ENCODE measurements at places on chromosomes 7 and 10. TPM values are rescaled to one million over a fixed set of nuclear protein-coding genes. Genes with fewer than 3 reads are reported as not detected.

- H3K27ac ChIP-seq, result no peak overlapping the region
- H3K36me3 ChIP-seq, result no peaks in the 10 kb centered on the region
- H3K4me3 ChIP-seq, result no peak overlapping the region
- H3K27me3 ChIP-seq, result no peaks in the 10 kb centered on the region
- no peak for DNase-seq
Observed at GRCh38 chr7:132440151-132440550, 136.1 kb downstream of the PLXNA4 start.

GRCh38 chr10:131448171-131448570 is 136.7 kb upstream of the TCERG1L start:
- H3K4me1 ChIP-seq, result no peaks in the 10 kb centered on the region
- H3K4me3 ChIP-seq, result no peak overlapping the region
- no peak for DNase-seq
- H3K27me3 ChIP-seq, result peaks cover 2% of the 10 kb centered on the region
- H3K27ac ChIP-seq, result no peak overlapping the region

DNA sequence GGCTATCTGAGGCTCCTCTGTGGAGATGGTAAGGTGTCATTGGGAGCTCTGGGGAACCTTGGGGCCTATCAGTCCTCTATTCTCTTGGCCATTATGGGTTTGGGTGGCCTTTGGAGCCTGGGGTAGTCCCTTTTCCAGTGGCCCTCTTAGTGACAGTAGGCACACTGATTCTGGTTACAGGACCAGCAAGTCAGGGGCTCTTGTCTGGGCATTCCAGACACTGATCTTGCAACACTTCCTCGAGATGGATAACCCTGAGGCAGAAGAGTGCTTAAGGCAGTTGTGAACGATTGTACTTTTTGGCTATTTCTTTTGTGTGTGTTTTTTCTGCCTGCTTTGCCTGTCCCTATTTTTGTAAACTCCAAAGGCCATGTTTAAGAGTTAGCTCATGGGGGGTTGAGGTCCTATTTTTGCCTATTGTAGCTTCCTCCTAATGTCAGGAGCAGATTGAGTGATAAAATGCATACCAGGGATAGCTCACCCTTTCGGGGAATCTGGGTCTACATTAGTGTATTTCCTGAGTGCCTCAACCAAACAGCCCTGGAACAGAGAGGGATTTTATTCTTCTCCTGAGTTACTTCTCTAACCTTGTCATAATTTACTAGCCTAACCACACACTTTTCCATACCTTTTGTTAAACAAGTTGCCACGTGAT is 61.2 kb downstream of the PRKAR2B start:
- no peak overlapping the region for H3K4me3 ChIP-seq
- no peaks in the 10 kb centered on the region for H3K27me3 ChIP-seq
- no peaks in the 10 kb centered on the region for H3K36me3 ChIP-seq

DNA sequence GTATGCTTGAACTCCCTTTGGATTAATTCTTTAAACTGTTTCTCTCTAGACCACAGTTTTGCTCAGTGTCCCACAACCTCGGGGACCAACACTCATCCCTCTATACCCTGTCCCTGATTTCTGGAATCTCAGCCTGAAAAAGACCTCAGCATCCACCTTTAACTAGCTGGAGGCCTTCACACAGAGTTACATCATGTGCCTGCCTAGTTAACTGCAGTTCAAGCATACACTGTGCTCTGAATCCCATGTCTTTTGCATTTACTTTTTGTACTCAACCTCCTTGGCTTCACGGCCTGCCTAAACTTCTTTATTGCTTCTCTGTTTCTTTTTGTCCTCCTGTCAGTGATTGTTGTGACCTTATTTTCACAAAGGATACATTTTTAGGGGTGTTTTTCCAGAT is 66.7 kb downstream of the PRKG1 start:
- no peak overlapping the region for H3K27ac ChIP-seq
- DNase-seq, result no peak
- no peaks in the 10 kb centered on the region for H3K27me3 ChIP-seq
- no peak overlapping the region for H3K4me3 ChIP-seq

GRCh38 chr7:55477781-55478374 is 94.4 kb downstream of the VOPP1 start:
- no peak for DNase-seq
- H3K36me3 ChIP-seq, result peaks cover 29% of the 10 kb centered on the region
- no peak overlapping the region for H3K27ac ChIP-seq
- no peaks in the 10 kb centered on the region for H3K4me1 ChIP-seq
- H3K27me3 ChIP-seq, result no peaks in the 10 kb centered on the region

DNA sequence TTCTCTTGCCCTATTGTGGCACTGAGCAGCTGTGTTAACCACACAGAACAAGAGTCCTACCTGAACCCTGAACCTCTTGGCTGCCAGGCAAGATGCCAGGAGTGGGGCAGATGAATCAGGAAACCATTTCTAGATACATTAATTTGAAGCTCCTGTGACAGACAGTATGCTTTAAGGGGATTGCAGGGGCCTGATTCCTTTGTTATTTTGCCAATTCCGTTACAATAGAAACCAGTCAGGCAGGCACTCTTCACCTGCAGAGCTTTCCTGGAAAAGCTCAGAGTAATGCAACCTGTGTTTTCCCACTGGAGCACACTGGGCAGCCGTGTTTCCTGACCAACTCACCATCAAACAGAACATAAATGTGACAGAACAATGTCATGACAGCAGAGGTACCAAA is 233.1 kb downstream of the BMPER start:
- H3K27me3 ChIP-seq, result no peaks in the 10 kb centered on the region
- H3K36me3 ChIP-seq, result no peaks in the 10 kb centered on the region
- H3K4me3 ChIP-seq, result no peak overlapping the region
- H3K27ac ChIP-seq, result no peak overlapping the region

- H3K27me3 ChIP-seq, result no peaks in the 10 kb centered on the region
- no peak overlapping the region for H3K27ac ChIP-seq
- no peak for DNase-seq
Observed at GRCh38 chr7:79936281-79936983, 198.2 kb upstream of the GNAI1 start.

- H3K36me3 ChIP-seq, result no peaks in the 10 kb centered on the region
- H3K4me3 ChIP-seq, result no peak overlapping the region
- no peak overlapping the region for H3K27ac ChIP-seq
- H3K4me1 ChIP-seq, result peaks cover 19% of the 10 kb centered on the region
- DNase-seq, result no peak
- peaks cover under 1% of the 10 kb centered on the region for H3K27me3 ChIP-seq
Observed at GRCh38 chr10:13885238-13885990, 298.6 kb downstream of the PRPF18 start.

DNA sequence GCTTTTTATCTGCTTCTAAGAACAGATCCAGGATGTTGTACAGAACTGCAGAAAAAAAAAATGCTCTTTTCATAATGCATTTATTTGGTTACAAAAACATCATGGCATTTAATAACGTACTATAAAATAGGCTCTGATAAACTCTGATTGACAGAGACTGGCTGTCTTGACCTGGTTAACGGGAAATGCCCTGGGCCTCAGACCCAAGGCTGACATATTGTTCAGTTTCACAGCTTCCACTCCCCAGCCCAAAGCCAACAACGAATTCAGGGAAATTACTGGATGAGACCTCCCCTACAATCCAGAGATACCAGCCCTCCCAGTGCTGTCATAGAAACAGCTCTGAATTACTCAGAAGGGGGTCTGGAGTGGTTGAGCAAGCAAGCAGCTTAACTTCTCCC is 260.1 kb downstream of the CREB5 start:
- no peak overlapping the region for H3K4me3 ChIP-seq
- H3K27ac ChIP-seq, result no peak overlapping the region
- no peak for DNase-seq

- peaks cover 42% of the 10 kb centered on the region for H3K4me1 ChIP-seq
- no peak overlapping the region for H3K4me3 ChIP-seq
- peak overlapping the region; percentile 93 for H3K27ac ChIP-seq
- peak; percentile 93 for DNase-seq
Observed at GRCh38 chr10:132420981-132421846, 24.2 kb downstream of the PWWP2B start.

- H3K4me3 ChIP-seq, result no peak overlapping the region
- H3K27me3 ChIP-seq, result no peaks in the 10 kb centered on the region
- H3K36me3 ChIP-seq, result no peaks in the 10 kb centered on the region
- DNase-seq, result no peak
- no peak overlapping the region for H3K27ac ChIP-seq
Observed at GRCh38 chr10:89659143-89660131, 14.4 kb upstream of the PANK1 start.

DNA sequence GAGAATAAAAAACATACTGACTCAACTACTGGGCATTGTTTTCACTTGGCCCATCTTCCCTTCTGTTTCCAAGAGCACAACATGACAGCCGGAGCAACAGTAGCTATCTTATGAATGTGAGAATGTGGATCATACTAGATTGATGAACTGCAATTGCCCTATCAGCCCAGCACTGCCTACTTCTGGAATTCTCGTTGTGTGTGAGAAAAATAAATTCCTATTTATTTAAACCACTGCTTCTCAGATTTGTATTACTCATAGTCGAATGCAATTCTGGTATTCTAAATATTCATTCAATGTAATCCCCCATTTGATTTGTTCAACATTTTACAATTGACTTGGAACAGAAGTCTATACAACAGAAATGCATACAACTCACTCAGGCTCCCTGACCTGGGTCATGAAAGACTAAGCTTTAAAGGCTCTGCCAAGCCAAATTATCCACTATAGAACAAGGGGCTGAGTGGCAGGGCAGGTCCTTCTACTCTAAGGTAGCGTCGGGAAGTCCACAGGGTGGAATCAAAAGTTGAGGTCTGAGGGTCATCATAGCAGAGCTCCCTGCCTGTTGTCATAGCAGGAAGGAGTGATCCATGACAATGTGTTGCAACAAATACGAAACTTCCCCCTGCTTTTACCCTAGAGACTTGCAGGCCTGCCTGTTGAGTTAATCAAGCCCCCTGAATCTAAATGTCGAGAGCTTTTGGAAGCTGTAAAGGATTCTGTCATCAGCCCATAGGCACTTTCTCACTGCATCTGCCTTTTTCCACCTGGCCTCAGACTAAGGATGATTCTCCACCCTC is 12.4 kb upstream of the JAZF1 start:
- H3K36me3 ChIP-seq, result no peaks in the 10 kb centered on the region
- no peak for DNase-seq
- H3K4me1 ChIP-seq, result peaks cover 13% of the 10 kb centered on the region
- H3K27ac ChIP-seq, result no peak overlapping the region

DNA sequence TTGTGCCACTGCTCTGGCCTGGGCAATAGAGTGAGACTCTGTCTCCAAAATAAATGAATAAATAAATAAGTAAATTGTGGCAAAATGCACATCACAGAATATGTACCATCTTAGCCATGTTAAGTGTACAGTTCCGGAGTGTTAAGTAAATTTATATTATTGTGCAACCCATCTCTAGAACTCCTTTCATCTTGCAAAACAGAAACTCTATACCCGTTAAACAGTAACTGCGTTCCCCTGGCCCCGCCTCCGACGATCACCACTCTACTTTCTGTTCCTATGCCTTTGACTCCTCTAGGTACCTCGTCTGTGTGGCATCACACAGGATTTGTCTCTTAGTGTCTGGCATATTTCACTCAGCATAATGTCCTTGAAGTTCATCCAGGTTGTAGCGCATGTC is 356.4 kb upstream of the FOXK1 start:
- H3K4me3 ChIP-seq, result no peak overlapping the region
- no peaks in the 10 kb centered on the region for H3K4me1 ChIP-seq
- H3K27ac ChIP-seq, result no peak overlapping the region
- DNase-seq, result no peak
- H3K36me3 ChIP-seq, result no peaks in the 10 kb centered on the region

DNA sequence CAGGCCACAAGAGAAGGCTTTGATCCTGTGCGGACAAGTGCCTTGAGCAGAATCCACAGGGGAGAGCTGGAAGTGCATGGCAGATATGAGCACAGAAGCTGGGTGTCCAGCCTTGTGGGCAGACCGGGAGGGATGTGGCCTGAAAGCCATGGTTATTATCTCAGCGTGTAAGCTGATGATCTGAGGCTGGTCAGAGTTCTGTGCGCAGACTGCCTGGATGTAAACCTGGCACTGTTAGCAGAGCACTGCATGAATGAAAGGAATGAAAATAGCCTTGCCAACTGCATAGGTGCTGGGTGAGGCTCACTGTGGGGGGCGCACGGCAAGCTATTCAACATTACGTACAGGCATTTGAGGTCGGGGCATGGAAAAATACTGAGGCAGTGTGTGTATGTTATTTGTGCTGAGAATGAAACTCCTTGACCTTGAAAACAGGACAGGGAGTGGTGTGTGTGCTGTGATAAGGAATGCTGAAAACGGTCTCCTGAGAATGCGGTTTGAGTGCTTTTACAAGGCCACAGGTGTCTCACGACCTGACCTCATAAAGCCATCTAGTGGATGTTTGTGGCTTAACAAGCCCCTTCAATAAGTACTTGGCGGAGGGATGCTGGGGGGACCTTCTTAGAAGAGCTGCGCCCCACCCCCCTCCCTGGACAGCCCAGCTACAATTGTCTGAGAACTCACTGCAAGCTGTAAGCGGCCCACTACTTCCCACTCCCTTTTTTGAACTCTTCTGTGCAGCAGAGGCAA is 18.7 kb downstream of the AKR1C1 start:
- no peak overlapping the region for H3K4me3 ChIP-seq
- no peaks in the 10 kb centered on the region for H3K27me3 ChIP-seq
- H3K4me1 ChIP-seq, result no peaks in the 10 kb centered on the region
- no peaks in the 10 kb centered on the region for H3K36me3 ChIP-seq
- peak; percentile 17 for DNase-seq

- no peak for DNase-seq
- no peaks in the 10 kb centered on the region for H3K27me3 ChIP-seq
- H3K27ac ChIP-seq, result no peak overlapping the region
- H3K36me3 ChIP-seq, result no peaks in the 10 kb centered on the region
Observed at GRCh38 chr7:141200191-141201108, 126.6 kb downstream of the TMEM178B start.

DNA sequence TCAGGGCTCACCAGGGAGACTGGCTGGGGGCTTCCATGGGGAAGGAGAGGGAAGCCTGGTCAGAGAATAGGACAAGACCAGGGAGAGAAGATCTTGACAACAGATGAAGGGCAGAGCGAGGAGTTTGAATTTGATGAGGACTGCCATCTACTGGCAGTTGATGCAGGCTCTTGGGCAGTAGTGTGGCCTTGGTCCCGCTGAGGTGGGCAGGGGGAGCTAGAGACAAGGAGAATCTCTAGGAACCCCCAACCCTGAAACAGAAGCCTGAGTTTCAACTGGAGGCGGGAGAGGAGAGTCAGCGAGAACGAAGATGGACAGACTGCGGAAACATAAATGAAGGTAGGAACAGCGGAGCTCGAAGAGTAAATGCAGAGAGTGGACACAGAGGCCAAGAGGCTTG is 81.0 kb downstream of the PPP1R3C start:
- no peaks in the 10 kb centered on the region for H3K27me3 ChIP-seq
- H3K4me3 ChIP-seq, result no peak overlapping the region
- no peaks in the 10 kb centered on the region for H3K36me3 ChIP-seq
- no peak overlapping the region for H3K27ac ChIP-seq

SLC18A2 gene
- total RNA-seq, result 1.7 TPM

ZNF853 gene
- 3.6 TPM for total RNA-seq

SLC35G1 gene
- 5.7 TPM for total RNA-seq

CACNA2D1 gene
- total RNA-seq, result 11.5 TPM

TRIM4 gene
- 23.6 TPM for total RNA-seq

OGA gene
- 72.6 TPM for total RNA-seq

LZTS2 gene
- 48.6 TPM for total RNA-seq

PDIA4 gene
- 204 TPM for total RNA-seq

PLAC9 gene
- 35.0 TPM for total RNA-seq

SLC16A12 gene
- total RNA-seq, result 1.5 TPM

EPHA1 gene
- total RNA-seq, result 11.6 TPM

ZNF804B gene
- not detected for total RNA-seq

LRRC18 gene
- total RNA-seq, result 0.50 TPM

MKRN1 gene
- 87.9 TPM for total RNA-seq

LIPK gene
- not detected for total RNA-seq

Data from left lung (tissue), 14 donors.